Lower lobe of right lung (tissue), 2 donors: ENCODE measurements at places on chromosomes 3 and 15. TPM values are rescaled to one million over a fixed set of nuclear protein-coding genes. Genes with fewer than 3 reads are reported as not detected.
A peak's percentile ranks its signal among the peaks of the same experiment; 100 is the strongest.

The CNTN4 gene
- 10.4 TPM for total RNA-seq

The GOLGA8O gene
- total RNA-seq, result not detected

The CPB1 gene
- total RNA-seq, result 0.83 TPM

The DGKG gene
- 5.7 TPM for total RNA-seq

The RARRES1 gene
- total RNA-seq, result 65.8 TPM

The SGO1 gene
- total RNA-seq, result 0.71 TPM

The C3orf85 gene
- not detected for total RNA-seq

The ATP2B2 gene
- 0.09 TPM for total RNA-seq

The IP6K1 gene
- total RNA-seq, result 37.5 TPM

The SETD2 gene
- total RNA-seq, result 47.9 TPM

The ZNF619 gene
- total RNA-seq, result 8.6 TPM

The PEX11A gene
- total RNA-seq, result 10.1 TPM

DNA sequence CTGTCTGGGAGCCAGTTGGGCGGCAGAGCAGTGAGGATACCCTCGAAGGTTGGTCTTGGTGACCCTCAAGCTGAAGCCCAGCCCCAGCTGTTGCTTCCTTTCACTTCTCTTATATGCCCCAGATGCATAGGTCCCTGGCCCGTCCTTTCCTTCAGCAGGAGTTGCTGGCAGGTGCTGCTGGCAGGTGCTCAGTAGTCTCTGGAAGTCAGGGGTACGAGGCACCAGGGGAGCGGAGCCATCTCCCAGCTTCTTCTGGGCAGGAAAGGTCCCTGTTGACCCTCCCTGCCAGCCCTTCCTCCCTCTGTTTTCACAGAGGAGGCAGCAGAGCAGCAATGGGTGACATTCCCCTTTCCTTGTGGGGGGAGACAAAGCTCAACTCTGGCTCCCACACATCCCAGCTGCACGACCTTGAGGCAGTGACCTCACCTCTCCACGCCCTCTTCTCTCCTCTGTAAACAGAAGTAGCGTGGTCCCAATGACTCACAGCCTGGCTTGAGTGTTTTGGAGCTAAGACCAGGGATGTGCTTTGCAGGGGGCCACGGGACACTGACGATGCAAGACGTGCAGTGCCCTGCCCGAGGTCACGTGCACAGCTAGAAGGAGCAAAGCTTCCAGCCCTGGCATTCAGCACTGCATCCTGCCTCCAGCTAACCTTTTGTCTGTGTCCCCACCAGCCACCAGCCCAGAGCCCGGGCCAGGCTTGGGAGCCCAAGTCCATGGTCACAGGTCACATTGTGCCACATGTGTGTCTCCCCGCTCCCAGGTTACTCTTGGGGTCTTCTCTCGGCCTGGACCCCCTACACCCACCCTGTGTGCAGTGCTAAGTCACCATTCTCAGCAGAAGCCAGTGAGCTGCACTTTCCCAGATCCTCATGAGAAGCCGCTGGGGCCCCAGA is 49.7 kb downstream of the SLC6A6 start:
- H3K4me3 ChIP-seq, result no peak overlapping the region
- peaks cover 38% of the 10 kb centered on the region for H3K4me1 ChIP-seq
- no peak for DNase-seq
- H3K27ac ChIP-seq, result peak overlapping the region; percentile 84
- H3K36me3 ChIP-seq, result peaks cover 75% of the 10 kb centered on the region

- no peak for DNase-seq
- no peaks in the 10 kb centered on the region for H3K27me3 ChIP-seq
- H3K4me1 ChIP-seq, result peaks cover 8% of the 10 kb centered on the region
- H3K4me3 ChIP-seq, result no peak overlapping the region
- no peak overlapping the region for H3K27ac ChIP-seq
These were observed 21.7 kb upstream of the ARHGEF3 start for GRCh38 chr3:56823421-56823926.

GRCh38 chr15:25847051-25847450 is 16.1 kb downstream of the ATP10A start:
- no peak overlapping the region for H3K4me3 ChIP-seq
- H3K27me3 ChIP-seq, result no peaks in the 10 kb centered on the region
- no peak overlapping the region for H3K27ac ChIP-seq

GRCh38 chr15:63655683-63656372 is 58.6 kb downstream of the FBXL22 start:
- H3K4me3 ChIP-seq, result no peak overlapping the region
- no peaks in the 10 kb centered on the region for H3K4me1 ChIP-seq
- peaks cover 100% of the 10 kb centered on the region for H3K36me3 ChIP-seq
- no peaks in the 10 kb centered on the region for H3K27me3 ChIP-seq
- H3K27ac ChIP-seq, result no peak overlapping the region

DNA sequence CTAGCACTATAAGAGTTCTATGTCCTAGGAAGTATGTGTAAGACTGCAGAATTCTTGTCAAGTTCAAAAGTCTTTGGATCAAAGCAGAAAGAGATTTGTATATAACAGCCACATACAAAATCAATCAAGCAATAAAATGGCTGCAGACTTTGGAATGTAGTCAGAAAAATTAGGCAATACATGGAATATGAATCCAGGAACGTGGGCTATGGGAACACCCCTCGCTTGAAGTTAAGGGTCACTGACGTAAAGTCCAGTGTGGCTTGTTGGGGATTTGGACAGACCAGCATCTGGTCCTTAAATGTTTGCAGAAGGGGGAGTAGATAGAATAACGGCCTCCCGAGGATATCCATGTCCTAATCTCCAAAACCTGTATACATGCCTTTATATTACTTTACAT is 178.6 kb downstream of the ADAMTS9 start:
- no peak overlapping the region for H3K4me3 ChIP-seq
- H3K4me1 ChIP-seq, result peaks cover 9% of the 10 kb centered on the region
- no peak overlapping the region for H3K27ac ChIP-seq
- no peaks in the 10 kb centered on the region for H3K36me3 ChIP-seq
- H3K27me3 ChIP-seq, result no peaks in the 10 kb centered on the region

- H3K4me3 ChIP-seq, result no peak overlapping the region
- no peak for DNase-seq
- no peak overlapping the region for H3K27ac ChIP-seq
- H3K4me1 ChIP-seq, result peaks cover 10% of the 10 kb centered on the region
- H3K36me3 ChIP-seq, result no peaks in the 10 kb centered on the region
These were observed 71.1 kb downstream of the TBL1XR1 start for GRCh38 chr3:177126015-177126773.

DNA sequence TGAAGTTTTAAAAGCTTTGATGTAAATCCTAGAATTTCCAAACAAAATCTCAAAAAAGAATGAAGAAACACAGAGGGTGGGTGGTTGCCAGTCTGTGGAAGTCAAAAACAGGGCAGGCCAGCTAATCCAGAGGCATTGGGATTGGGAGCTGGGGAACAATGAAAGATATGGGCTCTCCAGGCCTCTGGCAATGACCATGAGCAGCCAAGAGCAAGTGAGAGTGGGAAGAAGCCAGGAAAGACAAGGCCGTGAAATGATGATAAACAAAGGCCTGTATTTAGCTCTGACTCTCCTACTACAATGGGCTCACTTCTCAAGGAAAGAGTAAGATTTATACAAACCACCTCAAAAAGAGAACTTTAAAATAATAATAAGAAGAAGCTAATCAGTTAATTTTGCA is 248.5 kb downstream of the ZMAT3 start:
- no peaks in the 10 kb centered on the region for H3K36me3 ChIP-seq
- no peak overlapping the region for H3K27ac ChIP-seq
- no peaks in the 10 kb centered on the region for H3K27me3 ChIP-seq
- H3K4me1 ChIP-seq, result no peaks in the 10 kb centered on the region

- H3K27me3 ChIP-seq, result no peaks in the 10 kb centered on the region
- no peak overlapping the region for H3K27ac ChIP-seq
- H3K4me1 ChIP-seq, result no peaks in the 10 kb centered on the region
- DNase-seq, result no peak
- no peak overlapping the region for H3K4me3 ChIP-seq
- no peaks in the 10 kb centered on the region for H3K36me3 ChIP-seq
These were observed 181.3 kb downstream of the LSAMP start for GRCh38 chr3:116263842-116264545.
